PC-9 (cell line): ENCODE measurements at places on chromosomes 13 and 19. TPM values are rescaled to one million over a fixed set of nuclear protein-coding genes. Genes with fewer than 3 reads are reported as not detected.

Gene WDR62
- total RNA-seq: 14.0 and 17.0 TPM in 2 replicates

DNA sequence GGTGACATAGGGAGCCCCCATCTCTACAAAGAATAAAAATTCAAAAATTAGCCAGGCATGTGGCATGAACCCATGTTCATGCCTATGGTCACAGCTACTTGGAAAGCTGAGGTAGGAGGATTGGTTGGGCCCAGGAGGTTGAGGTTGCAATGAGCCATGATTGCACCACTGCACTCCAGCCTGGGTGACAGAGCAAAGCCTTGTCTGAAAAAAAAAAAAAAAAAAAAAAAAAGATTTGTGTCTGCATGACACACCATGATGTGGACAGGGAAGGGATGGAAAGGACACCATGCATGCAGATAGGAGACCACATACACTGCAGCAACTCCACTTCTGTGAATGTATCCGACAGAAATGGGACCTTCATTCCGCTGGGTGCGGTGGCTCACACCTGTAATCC, 34.0 kb upstream of the HOMER3 start:
- no peak for DNase-seq

GRCh38 chr19:55446060-55446459, 3.0 kb upstream of the SHISA7 start:
- no peak for DNase-seq

Gene NBEA
- total RNA-seq: 4.0 and 4.5 TPM in 2 replicates

DNA sequence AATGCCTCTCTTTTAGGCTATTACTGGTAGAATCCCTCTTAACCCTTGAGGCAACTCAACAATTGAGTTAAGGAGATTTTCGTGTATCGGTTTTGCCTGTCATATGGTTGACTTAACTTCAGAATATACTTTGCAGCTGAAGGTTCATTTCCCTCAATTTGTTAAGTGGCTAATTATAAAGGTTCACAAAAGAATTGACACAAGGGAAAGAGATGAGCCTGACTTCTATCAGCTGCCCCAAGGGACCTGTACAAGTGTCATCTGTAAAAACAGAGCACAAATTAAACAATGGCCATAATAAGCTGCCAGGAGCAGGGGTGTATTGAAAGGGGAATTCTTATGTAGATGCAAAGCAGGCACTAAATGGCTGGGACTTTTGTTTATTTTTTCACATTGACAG, 334.8 kb upstream of the OBI1 start:
- no peak for DNase-seq

Gene MED25
- total RNA-seq: 92.2 and 99.6 TPM in 2 replicates

Gene PSG11
- not detected in 2 replicates for total RNA-seq

DNA sequence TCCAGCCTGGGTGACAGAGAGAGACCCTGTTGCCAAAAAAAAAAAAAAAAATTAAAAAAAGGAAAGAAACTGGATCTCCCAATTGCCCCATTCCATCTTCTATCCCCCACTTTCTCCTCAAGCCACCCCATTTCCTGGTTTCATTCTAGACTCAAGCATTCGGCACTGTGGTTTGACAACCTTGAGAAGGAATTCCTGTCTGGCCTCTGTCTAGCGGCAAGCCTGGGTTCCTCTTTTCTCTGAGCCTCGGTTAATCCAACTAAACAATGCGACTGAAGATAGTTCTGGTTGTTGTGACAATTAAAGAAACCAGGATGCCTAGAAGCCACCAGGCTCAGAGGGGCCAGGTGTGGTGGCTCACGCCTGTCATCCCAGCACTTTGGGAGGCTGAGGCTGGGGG, 3.3 kb upstream of the C3 start:
- DNase-seq: no peak

GRCh38 chr19:14676762-14677161, 2.1 kb upstream of the ADGRE3 start:
- no peak for DNase-seq

Gene ZNF555
- 1.2 and 2.2 TPM in 2 replicates for total RNA-seq

Gene CGB7
- 4.8 and 6.8 TPM in 2 replicates for total RNA-seq

GRCh38 chr13:90612391-90612790, 735.1 kb upstream of the MIR17HG start:
- no peak for DNase-seq

Gene CYP4F8
- not detected in 2 replicates for total RNA-seq

Gene PRR22
- 4.5 and 4.6 TPM in 2 replicates for total RNA-seq

Gene MUC16
- total RNA-seq: 75.0 and 85.0 TPM in 2 replicates

GRCh38 chr13:31803311-31803710, 64.0 kb downstream of the RXFP2 start:
- DNase-seq: no peak

GRCh38 chr19:15452111-15453047, 2.6 kb upstream of the WIZ start:
- peak; percentile 87 for DNase-seq

DNA sequence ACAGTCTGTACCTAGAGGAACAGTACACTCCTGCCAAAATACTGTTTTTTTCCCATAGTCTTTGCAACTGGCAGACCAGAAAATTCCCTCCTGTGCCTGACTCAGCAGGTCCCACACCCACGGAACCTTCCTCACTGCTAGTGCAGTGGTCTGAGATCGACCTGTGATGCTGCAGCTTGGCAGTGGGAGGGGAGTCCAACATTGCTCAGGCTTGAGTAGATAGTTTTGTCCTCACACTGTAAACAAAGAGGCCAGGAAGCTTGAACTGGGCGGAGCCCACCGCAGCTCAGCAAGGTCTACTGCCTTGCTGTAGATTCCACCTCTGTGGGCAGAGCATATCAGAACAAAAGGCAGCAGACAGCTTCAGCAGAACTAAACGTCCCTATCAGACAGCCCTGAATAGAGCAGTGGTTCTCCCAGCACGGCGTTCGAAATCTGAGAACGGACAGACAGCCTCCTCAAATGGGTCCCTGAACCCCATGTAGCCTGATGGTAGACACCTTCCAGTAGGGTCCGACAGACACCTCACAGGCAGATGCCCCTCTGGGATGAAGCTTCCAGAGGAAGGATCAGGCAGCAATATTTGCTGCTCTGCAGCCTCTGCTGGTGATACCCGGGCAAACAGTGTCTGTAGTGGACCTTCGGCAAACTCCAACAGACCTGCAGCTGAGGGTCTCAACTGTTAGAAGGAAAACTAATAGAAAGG, 92.7 kb downstream of the SUCLA2 start:
- DNase-seq: peak; percentile 38

DNA sequence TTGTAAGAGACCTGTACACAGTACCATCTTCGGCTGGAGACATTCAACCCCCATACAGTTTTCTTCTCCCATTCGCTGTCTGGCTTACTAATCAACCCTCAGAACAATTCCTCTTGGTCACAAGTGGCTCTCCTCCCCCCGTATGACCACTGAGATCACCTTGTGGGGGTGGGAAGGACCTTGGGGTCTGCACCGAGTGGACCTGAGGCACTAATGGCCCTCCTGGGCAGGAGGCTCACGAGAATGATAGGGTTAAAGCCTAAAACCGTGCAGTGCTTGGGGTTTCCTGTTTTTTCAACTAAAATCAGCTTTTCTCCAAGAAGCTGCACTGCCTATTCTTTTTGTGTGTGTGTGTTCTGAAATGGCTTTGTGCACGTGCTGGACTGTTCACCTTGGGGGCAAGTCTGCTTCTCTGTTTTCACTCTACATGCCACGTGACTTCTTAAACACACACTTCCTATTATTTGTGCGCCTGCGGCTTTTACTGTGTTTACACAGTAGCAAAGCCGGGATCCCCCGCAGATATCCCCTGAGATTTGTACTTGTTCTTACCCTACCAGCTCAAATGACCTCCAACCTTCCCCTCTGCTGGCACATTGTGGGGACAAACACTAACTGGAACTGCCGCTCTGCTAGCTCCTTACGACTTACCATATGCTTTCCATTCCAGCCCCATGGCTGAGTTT, 12.3 kb downstream of the RBM26 start:
- DNase-seq: no peak

GRCh38 chr13:44879452-44880058, 109.7 kb downstream of the NUFIP1 start:
- peak; percentile 12 for DNase-seq

DNA sequence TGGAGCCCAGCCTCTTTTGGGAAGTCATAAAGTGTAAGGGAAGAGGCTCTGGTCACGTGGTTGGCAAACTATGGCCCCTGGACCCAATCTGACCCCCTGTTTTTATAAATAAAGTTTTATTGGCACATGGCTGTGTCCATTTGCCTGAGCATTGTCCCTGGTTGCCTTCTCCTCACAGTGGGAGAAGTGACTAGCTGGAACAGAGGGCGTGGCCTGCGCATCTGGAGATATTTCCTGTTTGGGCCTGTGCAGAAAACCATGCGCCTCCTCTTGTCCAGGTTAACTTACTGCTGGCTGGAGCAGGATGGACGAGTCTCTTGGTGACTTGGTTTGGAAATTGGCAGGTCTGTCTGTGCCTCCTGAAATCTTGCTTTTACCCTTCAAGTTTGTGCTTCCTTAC, 48.3 kb downstream of the KDM4B start:
- DNase-seq: no peak

DNA sequence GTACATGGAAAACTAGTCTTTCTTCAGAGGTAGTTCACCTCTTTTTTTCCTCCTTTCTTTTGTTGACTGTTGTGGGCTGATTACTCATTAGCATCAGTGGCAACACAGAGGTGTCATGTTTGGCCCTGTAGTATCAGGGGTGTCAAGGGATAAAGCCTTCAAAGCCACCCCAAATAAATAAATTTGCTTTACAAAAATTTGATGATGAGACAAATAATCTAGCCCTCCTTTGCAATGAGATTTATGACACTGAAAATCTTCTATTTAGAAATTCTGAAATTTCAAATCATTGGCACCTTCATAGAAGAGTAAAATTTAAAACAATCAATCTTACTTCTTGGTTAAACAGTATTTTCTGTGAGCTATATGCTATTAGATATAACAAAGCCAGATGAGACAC, 1.9 kb downstream of the LACC1 start:
- DNase-seq: no peak

DNA sequence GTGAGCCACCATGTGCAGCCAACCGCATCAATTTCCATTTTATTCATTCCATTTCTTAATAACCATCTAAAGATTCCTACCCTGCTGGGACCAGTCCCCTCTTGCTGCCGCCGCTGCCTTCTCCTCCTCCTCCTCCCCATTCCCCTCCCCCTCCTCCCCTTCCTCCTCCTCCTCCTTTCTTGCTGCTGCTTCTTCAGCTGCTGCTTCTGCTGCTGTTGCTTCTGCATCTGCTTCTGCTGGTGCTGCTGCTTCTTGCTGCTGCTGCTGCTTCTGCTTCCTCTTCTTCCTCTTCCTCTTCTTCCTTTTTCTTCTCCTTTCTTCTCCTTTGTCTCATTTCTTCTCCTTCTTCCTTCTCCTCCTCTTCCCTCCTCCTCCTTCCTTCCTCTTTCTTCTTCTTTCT, 20.0 kb upstream of the SPRYD7 start:
- DNase-seq: no peak

GRCh38 chr19:7968796-7969554, 25.5 kb upstream of the TIMM44 start:
- DNase-seq: no peak

DNA sequence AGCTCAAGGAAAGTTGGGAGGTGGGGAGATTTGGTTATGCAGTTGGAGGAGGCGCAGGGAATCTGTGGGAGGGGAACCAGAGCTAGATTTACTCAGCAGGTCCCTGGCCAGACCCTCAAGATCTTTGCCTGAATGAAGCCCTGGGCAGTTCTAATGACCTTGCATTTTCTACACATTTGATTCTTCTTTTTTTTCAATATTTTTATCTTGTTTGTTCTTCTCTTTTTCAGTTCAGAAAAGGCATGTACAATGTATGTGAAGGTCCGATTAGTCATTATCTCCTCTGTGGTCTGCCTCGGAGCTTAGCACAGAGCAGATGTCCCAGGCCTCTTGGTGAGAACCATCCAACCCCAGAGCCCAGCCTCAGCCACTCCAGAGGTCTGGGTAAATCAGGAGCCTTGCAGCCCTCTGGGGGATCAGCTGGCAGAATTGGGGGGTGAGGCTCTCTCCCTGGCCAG, 24.2 kb downstream of the SERP2 start:
- no peak for DNase-seq

- no peak for DNase-seq
Observed at GRCh38 chr13:48579165-48579918, 46.5 kb upstream of the RCBTB2 start.

DNA sequence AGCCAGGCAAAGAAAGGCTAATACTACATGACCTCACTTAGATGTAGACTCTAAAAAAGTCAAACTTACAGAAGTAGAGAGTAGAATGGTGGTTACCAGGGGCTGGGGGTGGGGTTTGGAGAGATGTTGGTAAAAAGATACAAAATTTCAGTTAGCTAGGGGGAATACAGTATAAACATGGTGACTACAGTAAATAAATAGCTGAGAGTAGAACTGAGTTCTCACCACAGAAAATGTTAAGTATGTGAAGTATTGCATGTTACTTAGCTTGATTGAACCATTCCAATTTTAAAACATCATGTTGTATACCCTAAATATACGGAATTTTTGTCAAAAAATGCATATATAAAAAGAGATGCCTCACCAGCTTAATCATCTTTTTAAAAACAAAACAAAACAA, 67.5 kb upstream of the DOCK9 start:
- no peak for DNase-seq

GRCh38 chr19:5436106-5436947, 18.9 kb upstream of the ZNRF4 start:
- DNase-seq: no peak

GRCh38 chr19:5575590-5575989, 7.8 kb upstream of the TINCR start:
- DNase-seq: no peak

GRCh38 chr13:77599351-77599750, 63.8 kb downstream of the SCEL start:
- no peak for DNase-seq

GRCh38 chr19:35478794-35479677, 11.2 kb downstream of the KRTDAP start:
- peak; percentile 35 for DNase-seq

DNA sequence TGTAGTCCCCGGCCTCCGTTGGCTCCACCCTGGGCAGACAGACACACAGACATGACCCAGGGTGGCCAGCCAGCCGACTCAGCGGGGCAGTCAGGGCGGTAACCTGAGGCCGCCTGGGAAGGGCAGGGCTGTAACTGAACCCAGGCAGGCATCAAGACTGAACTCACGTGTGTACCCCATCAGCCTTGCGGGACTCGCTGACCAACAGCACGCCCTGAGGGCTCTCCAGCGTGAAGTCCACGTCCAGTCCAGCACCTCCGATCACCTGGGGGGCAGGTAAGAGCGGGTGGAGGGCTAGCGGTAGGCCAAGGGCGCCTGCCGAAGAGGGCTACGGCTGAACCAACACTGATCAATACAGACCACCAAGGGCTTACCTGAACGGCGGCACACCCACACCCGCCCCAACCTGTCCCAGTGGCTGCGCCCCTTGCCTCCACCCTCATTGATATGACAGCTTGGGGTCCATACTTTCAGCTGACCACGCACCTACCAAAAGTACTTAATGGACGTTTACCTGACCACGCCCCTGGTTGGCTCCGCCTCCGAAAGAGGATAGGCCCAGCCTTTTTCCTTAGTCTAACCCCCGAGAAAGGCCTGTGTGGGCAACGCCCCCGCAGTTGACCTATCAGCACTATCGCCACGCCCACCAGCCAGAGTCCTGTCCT, 791 bp downstream of the TMED1 start:
- peak; percentile 99 for DNase-seq

- no peak for DNase-seq
Observed at GRCh38 chr19:51501594-51502263, at the start of gene SIGLEC12. Gene SIGLEC12, minus strand, starts transcription at chr19:51501800. Its CDS starts 67 bp downstream, at chr19:51501733.
